RPMI8226 (cell line): ENCODE measurements at places on chromosomes 12 and 14.

DNA sequence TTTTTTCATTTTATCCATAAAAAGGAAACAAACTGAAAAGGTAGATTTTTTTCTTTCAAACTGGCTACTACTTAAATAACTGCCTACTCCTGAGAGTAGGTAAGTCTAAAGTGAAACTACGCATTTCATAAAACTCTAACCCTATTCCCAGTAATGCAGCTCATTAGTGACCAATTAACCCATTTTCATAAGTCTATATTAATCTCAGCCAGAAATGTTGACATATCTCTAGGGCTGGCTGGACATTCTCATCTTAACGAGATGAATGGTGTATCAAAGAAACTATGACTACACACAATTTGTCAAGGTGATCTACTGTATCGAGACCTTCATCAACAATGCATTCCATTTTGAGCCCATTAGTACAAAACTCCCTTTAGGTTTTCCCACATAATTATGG is 57.2 kb downstream of the EPS8 start:
- no peak for DNase-seq

DNA sequence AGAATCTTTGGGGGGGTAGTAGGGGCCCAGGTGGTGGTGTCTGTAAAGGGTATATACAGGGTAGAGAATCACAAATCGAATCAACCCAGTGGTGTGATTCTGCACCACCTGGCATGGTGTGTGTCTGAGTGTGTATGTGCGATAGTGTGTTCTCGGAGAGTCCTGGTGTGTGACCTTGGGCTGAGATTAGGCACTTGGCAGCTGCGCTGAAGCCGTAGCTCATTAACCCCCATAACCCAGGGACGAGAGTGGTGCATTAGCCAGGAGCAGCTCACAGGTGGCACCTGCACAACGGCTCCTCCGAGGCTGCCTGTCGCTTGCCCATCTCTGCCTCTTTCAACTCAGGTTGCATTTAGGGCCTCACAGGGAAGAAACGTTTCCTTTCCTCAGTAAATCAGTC is 15.6 kb upstream of the TESC start:
- DNase-seq, result peak; percentile 61

GRCh38 chr14:76097547-76097946 is 54.2 kb upstream of the GPATCH2L start:
- no peak for DNase-seq

DNA sequence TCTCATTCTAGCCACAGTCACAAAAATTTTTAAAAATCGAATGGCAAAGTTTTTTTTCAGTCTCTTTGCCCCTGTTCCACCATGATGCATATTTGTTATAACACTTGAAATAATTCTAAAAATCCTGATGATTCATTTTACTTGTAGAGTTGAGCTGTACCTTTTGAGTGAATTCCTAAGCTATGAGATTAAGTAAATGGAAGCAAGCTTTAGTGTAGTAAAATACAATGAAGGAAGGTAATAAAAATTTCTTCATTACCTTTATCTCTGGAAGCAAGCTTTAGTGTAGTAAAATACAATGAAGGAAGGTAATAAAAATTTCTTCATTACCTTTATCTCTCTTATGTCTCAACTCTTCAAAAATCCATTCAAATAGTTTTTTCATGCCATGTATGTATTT is 46.1 kb downstream of the TMTC3 start:
- DNase-seq, result no peak

DNA sequence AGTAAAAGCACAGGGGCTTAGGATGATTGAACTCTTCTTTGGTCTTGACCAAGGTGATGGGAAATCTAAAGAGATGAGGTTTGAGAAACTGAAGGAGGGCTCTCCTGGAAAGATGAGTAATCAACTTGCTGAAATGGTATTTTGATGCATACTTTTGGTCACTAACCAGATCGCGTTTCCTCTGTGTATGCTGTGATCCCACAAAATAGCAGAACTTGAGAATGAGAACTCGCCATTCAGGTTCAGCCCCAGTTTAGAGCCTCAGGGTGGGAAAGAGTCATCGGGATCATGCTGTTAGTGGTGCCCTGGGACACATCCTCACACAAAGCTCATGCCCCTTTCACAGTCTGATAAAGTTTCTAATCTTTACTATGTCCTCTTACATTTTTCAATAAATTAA is 488.8 kb downstream of the ETNK1 start:
- DNase-seq, result no peak

GRCh38 chr12:64894827-64895475 is 70.5 kb downstream of the TBC1D30 start:
- DNase-seq, result no peak
